Stimulated activated CD4-positive, alpha-beta T cell treated with anti-CD3 and anti-CD28 coated beads, Interleukin-1b, Interleukin-23, amount 100 ng/mL, for 48 hours (primary cell): ENCODE measurements at places on chromosomes 2 and 18.

- DNase-seq, result no peak
Measured at GRCh38 chr2:80621656-80622055, 317.1 kb upstream of the LRRTM1 start.

DNA sequence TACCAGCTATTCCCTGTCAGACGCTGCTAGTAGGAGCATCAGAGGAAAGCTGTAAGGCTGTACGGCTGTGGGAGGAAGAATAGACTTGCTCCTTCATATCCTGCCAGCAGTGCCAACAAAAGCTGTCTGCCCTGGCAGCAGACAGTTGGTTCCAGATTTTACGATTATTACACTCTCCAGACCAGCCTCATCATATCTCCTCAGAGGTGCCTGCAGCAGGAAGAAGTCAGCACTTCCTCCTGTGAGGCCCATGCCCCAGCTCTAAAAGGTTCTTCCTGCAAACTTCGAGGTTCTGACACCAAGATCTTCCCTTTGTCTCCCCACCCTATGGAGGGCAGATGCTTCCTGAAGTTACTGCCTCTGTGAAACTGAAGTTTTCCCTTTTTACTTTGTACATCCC is 537.7 kb upstream of the PKDCC start:
- DNase-seq, result no peak

GRCh38 chr2:189137519-189137918 is 42.0 kb downstream of the COL5A2 start:
- DNase-seq, result no peak

GRCh38 chr2:158723921-158724802 is 71.0 kb upstream of the DAPL1 start:
- DNase-seq, result no peak

GRCh38 chr18:396251-396555 is 104.3 kb downstream of the COLEC12 start:
- no peak for DNase-seq

DNA sequence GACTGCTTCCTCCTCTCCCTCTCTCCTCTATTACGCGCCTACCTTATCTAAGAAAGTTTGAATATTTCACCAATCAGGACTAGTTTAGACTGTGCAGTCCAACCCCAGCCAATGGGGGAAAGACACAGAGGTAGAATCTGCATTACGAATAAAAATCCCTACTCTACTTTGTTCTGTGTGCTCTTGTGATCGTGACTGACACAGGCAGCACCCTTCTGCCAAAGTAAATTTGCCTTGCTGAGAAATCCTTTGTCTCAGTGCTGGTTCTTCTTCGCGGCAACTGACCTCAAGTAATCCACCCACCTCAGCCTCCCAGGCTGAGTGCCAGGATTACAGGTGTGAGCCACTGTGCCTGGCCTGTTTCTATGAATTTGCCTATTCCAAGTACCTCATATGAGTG is 8.6 kb upstream of the CDCA7 start:
- no peak for DNase-seq

DNA sequence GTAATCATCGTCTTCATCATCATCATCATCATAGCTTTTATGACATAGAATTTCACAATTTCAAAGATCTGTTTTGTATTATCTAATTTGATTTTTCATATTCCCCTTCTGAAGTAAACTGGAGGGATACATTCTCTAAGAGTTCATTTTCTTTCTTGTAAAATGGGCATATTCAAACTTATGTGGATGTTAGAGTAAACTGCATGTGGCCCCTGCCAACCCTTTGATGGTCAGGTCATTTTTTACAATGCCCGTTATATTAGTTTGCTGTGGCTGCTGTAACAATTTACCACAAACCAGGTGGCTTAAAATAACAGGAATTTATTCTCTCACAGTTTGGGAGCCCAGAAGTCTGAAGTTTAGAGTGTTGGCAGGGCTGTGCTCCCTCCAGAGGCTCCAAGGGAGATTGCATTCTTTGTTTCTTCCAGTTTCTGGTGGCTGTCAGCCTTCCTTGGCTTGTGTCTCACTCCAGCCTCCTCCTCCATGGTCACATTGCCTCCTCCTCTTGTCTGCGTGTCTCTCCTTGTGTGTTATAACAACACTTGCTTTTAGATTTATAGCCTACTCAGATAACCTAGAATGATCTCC is 127.5 kb upstream of the MMADHC start:
- no peak for DNase-seq

DNA sequence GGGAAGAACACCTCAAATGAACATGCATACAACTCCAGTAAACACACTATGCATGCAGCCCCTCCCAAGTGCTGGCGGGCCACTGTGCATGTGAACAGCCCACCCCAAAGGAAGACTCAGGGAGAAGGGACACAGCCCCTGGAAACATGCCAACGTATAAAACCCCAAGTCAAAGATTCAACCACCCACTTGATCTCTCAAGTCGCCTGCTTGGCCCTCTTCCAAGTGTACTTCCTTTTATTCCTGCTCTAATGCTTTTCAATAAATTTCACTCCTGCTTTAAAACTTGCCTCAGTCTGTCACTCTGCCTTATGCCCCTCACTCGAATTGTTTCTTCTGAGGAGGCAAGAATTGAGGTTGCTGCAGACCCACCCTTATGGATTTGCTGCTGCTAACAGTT is 139.1 kb downstream of the C1D start:
- DNase-seq, result no peak

DNA sequence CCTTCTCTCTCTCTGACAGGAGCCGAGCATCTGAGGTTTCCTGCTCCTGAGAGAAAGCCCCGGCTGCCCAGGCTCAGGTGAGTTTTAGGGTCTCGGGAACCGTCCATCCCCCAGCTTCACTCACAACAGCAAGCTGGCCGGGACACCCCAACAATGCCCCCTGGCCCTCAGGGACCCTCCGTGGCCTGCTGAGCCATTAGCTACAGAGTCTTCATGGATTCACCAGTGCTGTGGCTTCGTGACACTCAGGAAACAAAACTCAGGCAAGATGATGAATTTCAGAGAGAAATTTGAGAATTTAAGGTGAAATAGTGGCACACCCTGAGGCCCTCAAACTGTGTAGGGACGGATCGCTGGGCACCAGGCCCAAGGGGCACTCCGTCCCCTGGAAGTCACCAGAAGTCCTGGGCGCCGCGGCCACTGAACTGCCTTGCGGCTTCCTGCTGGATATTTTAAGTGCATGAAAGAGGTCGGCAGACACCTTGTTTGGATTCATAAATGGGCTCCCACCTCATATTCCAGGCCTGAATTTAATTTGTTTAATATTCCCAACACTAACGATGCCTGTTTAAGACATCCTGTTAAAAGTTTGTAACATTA is 368.3 kb upstream of the SALL3 start:
- no peak for DNase-seq

DNA sequence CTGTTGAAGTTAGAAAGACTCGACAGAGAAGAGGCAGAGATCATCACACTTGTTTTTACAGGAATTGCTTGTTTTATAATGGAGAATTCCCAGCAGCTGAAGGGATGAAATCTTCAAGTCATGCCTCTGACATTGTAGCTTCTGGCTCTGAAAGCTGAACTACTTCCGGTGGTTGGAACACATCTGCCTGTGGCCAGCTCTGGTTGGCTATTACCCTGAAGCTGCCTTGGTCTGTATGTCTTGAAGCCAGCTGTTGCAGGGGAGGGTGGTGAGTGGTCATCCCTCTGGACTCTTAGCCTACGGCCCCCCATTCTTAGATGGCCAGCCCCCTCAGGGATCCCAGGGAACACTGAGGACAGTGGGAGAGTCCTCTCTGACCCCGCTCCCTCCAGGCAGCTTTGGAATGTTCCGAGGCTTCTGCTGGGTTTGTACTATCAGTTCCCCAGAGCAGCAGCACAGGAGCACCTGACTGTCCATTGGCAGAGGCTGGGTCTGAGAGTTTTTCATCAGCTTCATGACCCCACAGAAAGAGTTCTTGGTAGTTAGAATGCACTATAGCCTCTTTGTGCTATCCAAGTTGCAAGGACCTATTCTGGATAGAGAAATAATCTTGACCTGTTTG is 87.4 kb upstream of the CAPN13 start:
- no peak for DNase-seq

DNA sequence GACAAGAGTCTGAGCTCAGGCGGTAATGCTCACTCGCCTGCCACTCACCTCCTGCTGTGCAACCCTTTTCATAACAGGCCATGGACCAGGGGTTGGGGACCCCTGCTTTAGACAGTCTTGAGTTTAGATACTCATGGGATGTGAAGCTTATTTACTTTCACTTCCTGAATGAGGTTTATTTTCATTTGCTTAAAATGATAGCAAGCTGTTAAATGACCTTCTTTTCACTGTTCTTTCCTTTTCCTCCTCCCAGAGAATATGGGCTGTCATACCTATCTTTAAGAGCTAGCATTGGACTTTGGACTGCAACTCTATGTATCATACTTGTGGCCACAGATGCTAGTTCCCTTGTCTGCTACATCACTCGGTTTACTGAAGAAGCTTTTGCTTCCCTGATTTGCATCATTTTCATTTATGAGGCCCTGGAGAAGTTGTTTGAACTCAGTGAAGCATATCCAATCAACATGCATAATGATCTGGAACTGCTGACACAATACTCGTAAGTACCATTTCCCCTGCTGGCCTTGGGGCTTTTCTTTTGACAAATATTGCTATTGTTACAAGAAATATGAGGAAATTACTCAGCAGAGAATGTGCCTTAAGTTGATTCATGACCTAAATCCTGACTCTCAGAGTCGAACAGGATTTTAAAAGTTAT is 168.5 kb downstream of the DPP4 start:
- peak; percentile 8 for DNase-seq

GRCh38 chr18:37538526-37539205 is 26.9 kb downstream of the CELF4 start:
- DNase-seq, result no peak

DNA sequence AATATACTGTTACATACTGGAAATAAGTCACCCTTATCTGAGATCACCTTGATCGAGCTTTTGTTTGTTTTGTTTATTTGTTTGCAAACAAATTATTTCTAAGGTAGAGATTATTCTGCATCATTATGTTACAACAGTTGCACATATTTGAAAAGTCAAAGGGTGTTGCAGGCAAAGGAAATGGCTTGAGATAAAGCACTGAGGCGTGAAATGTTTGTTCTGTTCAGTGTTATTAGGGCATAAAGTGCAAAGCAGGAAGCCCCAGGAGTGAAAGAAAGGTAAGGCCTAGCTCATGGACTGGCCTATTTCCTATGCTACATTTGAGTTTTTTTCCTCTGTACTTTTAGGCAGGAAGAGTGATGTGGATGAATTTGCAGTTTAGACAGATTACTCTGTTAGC is 1815.6 kb upstream of the LRRTM1 start:
- no peak for DNase-seq

GRCh38 chr18:62897153-62897552 is 181.8 kb downstream of the PHLPP1 start:
- no peak for DNase-seq
